ENCODE measurements at places on chromosomes 1 and 21.

- DNase-seq, result no peak
Observed at GRCh38 chr21:14084701-14085100, 126.1 kb downstream of the LIPI start.

DNA sequence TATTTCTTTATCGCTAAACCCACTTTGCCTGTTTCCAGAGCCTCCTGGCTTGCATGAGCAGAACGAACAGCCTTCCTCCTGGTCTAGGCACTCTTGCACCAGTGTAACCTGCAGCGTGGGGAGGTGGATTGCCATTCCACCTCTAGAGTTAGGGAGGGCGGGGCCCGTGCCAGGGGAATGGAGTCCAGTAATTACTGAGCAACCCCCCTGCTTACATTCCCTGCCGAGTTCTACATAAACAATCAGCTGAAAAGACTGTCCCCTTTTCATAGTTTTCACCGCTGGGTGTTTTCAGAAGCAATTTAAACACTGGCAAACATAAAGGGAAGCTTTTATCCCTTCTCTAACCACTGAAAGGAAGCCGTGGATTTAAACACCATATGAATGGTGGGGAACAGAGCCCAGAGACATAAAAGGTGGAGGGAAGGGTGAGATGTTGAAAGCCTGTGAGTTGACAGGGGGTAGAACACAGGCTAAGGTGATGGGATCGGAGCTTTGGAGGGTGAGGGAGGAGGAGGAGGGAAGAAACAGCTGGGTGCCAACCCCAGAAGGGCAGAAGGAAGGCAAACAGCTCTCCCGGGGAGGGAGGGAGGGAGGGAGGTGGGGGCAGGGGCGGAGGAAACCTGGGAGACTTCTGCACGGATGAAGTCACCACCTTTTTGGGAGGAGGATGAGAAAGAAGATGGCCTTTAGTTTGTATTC is 68.0 kb upstream of the WDR26 start:
- no peak for DNase-seq

GRCh38 chr1:147719029-147719698 is 41.2 kb downstream of the GJA5 start:
- no peak for DNase-seq

- DNase-seq, result no peak
Observed at GRCh38 chr1:202733251-202733650, 23.0 kb upstream of the SYT2 start.

- DNase-seq, result no peak
Observed at GRCh38 chr1:232599178-232600041, 30.5 kb downstream of the SIPA1L2 start.

DNA sequence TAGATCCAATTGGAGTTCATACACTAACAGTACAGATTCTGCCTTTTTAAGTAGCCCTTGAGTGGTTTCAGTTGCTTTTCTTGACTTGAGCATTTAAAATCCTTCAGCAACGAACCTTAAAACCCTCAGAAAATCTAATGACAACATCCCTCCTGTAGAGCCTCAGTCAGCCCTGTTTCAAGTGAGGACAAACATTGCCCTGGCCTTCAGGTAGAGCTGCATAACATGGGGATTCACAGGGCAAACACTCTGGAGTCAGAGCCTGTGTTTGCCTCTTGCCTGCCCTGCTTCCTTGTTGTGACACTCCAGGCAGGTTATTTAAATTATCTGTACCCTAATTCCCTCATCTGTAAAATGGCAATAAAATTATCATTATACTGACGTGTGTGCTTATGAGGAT is 96.1 kb upstream of the KCNA3 start:
- DNase-seq, result no peak

- no peak for DNase-seq
Observed at GRCh38 chr1:43879414-43879813, 54.2 kb upstream of the ARTN start.

DNA sequence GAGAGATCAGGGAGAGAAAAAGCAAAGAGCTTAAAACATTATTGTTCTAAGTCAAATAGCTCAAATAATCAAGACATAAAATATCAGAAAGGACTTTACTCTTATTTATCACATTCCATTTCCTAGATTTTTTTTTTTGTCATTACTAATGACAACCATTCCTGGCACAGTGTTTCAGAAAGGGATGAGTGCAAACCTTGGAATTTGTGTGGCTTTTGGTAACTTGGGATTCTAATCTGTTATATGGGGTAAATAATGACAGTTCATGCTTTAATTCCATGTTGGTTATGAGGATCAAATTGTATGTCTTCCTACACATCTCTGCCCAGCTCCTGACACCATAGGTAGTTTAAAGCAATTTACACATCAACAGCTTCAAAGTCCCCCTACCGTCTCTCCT is 358.4 kb upstream of the ADGRL4 start:
- DNase-seq, result peak; percentile 5

GRCh38 chr1:14238472-14239307 is 359.8 kb upstream of the KAZN start:
- peak; percentile 38 for DNase-seq

DNA sequence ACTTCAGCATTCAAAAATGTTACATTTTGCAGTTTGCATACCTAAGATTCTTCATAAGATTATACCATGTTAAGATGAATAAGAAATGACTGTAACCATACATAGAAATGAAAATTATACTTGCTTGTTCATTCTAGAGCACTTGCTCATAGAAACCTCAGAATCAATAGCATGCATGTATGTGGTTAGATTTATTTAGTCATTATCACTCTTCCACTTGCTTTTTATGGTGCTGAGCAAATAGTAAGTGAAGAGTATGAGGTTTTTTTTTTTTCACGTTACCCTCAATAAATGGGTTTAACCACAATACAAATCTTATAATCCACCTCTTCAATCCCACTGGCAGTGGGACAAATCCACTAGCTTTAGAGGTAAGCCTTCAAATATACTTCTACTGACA is 84.7 kb downstream of the LRRC53 start:
- DNase-seq, result no peak

DNA sequence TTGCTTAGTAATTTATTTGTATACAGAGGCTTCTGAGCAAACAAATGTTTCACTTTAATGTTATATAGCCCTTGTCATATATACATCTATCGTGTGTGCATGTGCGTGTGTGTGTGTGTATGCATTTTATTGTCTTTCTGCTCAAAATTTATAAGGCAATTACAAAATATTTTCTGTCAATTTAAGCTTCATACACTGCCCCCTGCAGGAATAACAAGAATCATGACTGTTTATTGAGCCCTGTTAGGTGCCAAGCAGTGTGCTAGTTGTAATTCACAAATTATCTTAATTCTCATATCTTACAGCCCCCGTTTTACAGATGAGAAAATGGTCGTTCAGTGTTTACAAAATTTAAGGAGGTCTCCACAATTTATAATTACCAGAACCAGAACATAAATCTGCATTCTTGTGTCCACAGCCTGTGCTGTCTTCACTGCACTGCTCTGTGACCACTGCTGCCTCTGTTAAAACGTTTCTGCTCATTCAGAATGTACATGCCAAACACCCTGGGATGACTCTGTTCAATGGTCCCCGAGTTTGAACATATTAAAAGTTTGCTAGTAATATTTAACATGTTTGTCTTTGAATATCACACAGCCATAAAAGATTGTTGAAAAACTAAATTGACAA is 181.3 kb downstream of the ATP6V1G3 start:
- DNase-seq, result no peak

DNA sequence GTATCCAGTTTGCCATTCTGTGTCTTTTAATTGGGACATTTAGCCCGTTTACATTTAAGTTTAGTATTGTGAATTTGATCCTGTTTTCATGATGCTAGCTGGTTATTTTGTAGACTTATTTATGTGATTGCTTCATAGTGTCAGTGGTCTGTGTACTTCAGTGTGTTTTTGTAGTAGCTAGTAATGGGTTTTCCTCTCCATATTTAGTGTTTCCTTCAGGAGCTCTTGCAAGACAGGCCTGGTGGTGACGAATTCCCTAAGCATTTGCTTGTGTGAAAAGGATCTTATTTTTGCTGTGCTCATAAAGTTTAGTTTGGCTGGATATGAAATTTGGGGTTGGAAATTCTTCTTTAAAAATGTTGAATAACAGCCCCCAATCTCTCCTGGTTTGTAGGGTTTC is 69.2 kb upstream of the PDC start:
- DNase-seq, result peak; percentile 21

GRCh38 chr1:156754219-156754618 is 2.7 kb upstream of the HDGF start:
- DNase-seq, result no peak

DNA sequence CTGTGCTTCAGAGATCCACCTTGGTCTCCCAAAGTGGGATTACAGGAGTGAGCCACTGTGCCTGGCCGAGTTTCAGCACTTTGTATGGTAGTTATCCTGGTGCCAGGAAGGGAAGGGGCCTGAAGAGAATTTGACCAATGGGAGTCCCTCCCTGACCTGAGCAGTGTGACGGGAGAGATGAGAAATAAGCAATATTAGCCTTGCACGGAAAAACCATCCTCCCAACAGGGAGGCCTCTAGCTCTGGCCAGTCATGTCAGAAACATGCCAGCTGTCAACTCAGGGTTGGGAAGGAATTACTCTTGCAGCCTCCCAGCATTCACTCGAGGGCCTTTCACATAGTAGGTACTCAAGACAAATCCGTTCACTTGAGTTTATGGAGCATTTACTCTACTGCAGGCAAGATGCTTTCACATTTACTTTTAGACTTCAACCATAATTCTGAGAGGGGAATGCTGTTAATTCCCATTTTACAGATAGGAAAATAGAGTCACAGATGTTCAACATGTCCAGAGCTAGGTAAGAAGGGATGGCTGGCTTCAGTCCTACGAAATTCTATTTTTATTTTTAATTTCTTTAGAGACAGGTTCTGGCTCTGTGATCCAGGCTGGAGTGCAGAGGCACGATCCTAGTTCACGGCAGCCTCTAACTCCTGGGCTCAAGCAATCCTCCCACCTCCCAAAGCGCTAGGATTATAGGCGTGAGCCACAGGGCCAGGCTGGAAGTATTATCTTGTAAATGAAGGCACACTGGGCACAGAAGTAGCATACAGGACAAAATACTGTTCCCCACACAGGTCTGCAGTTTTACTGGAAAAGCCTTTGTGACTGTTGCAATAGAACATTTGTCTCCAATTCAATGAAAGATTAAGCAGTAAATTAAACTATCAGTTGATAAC is 3.2 kb upstream of the ATP13A2 start:
- DNase-seq, result no peak

DNA sequence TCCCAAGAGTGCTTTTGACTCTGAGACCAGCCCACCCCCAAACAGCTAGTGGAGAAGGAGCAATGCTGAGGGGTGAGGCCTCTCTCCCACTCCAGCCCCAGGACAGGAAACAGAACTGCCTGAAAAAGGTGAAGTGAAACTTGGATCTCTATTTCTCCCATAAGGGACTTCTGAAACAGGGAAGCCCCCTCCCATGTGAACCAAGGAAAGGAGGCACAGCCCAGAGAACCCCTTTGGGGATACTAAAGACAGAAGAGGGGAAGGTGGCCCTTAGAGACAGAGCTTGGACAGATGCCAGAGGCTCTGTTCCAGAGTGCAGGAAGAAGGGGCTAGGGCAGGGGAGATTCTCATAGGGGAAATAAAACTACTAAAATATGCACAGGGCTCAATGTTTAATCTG is 2.9 kb downstream of the TNFAIP8L2 start:
- DNase-seq, result no peak

DNA sequence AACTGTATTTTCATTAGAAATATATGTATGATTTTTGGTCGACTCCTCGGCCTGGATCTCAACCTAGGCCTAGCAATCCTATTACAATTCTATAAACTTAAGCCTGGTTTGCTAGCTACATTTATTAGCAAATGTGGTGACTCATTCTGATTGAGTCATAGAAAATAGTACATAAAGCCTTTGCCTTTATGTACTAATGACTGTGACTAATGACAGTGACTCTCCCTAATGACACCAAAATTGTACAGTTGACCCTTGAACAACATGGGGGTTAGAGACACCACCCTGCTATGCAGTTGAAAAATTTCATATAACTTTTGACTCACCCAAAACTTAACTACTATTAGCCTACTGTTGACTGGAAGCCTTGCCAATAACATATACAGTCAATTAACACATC is 78.9 kb downstream of the CLEC20A start:
- no peak for DNase-seq
